ENCODE measurements at places on chromosomes 12 and 14. TPM values are rescaled to one million over a fixed set of nuclear protein-coding genes. Genes with fewer than 3 reads are reported as not detected.

HHIPL1 gene
- total RNA-seq: 1.8 TPM

- no peak for DNase-seq
Measured at GRCh38 chr12:72839696-72840095, 567.5 kb downstream of the TRHDE start.

DNA sequence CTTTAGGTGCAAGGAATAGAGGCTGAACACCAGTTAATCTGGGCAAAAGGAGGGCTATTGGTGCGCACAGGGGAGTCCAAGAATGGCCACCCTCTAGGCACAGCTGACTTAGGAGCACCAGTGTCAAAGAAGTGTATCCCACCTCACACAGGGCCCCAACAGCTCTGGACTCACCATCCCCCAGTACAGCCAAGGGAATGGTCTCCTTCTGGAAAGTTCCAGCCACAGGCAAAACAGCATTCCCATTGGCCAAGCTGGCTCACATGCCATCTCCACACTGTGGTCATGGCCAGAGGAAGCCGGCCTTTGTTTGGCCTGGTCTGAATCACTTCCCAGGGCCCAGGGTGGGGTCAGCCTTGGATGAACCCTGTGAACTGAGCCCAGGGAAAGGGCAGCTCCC, 120.1 kb downstream of the DICER1 start:
- DNase-seq: peak; percentile 7

DNA sequence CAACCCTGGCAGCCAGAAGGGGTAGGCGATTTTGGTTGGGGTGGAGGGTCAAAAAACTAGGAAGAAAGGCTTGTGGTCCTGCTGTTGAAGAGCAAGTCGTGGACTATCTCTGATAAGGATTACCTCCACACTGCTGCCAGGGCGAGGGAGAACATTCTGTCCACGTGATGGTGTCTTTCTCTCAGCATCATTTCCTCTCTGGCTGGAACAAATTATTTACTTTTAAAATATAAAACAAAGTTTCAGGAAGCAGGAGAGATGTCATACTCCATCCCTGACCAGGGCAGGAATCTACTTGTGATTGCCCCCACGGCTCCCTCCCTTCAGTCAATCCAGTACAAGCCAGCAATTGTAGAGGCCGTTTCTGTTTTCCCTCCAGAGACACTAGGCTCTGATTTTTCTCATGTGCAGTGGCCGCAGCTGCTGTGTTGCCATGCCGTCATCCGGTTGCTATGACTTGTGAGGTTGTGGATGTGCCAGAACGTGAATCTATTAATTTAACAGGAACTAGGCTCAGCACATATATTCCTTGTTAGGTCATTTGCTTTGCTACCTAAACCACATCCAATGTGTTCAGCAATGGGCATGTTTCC, 61.5 kb upstream of the PTGR2 start:
- DNase-seq: peak; percentile 89

TBC1D30 gene
- total RNA-seq: 3.3 TPM

Data from right atrium auricular region (tissue), 2 donors.